ENCODE measurements at places on chromosomes 2 and 18. TPM values are rescaled to one million over a fixed set of nuclear protein-coding genes. Genes with fewer than 3 reads are reported as not detected.

GRCh38 chr2:222433332-222434173 lies 9.2 kb downstream of the SGPP2 start:
- H3K36me3 ChIP-seq: no peaks in the 10 kb centered on the region
- H3K27me3 ChIP-seq: peaks cover 100% of the 10 kb centered on the region
- DNase-seq: peak; percentile 73

GRCh38 chr18:79871026-79871390 lies 73.3 kb downstream of the KCNG2 start:
- no peak overlapping the region for H3K27ac ChIP-seq
- H3K4me3 ChIP-seq: no peak overlapping the region
- no peaks in the 10 kb centered on the region for H3K4me1 ChIP-seq
- no peak for DNase-seq

DNA sequence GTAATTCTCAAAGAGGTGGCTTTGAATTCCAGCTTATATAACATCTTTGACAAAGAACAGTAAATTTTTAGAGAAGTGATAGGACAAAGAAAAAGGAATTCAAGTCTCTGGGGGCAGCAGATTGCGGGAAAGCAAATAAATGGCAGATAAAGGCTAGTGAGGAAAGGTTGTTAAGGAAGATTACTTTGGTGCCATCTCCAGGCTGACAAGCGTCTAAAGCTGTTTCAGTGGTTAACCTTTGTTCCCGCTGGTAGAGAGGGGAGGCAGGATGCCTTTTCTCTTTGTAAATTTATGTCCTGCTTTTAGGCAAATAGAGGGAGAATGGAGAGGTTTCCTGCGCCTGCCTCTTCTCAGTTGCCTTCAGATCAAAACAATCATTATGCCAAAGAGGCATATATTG lies 431.2 kb upstream of the CHST9 start:
- peaks cover 24% of the 10 kb centered on the region for H3K4me1 ChIP-seq
- H3K27ac ChIP-seq: no peak overlapping the region
- no peak overlapping the region for H3K4me3 ChIP-seq
- no peaks in the 10 kb centered on the region for H3K36me3 ChIP-seq
- H3K27me3 ChIP-seq: no peaks in the 10 kb centered on the region
- no peak for DNase-seq

GRCh38 chr2:24892928-24893327 lies 27.1 kb downstream of the ADCY3 start:
- peaks cover 45% of the 10 kb centered on the region for H3K36me3 ChIP-seq
- H3K27me3 ChIP-seq: peaks cover 2% of the 10 kb centered on the region
- no peak overlapping the region for H3K4me3 ChIP-seq
- H3K27ac ChIP-seq: no peak overlapping the region
- DNase-seq: no peak
- H3K4me1 ChIP-seq: no peaks in the 10 kb centered on the region

DNA sequence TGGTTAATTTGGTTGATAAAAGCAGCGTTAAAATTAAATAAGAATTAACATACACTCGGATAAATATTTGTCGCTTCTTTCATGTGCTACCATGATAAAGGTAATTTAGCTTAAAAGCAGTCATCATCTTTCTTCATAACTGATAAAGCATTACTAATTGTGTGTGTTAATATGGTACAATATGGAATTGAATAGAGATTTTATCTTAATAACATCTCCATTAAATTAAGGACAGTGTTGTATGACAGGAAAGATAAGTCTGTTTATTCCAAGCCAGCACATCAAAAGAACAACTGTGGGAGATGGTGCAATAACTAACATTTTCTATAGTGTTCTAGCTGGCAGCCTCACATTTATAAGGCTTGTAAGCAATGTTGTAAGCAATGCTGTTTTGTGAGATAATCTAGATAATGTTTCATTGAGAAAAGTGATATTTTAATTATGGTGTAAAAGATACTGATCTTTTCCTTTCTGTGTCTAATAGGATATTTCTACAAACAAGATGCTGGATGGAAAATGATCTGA lies 64.4 kb upstream of the AFF3 start:
- H3K4me1 ChIP-seq: no peaks in the 10 kb centered on the region
- H3K27ac ChIP-seq: no peak overlapping the region
- DNase-seq: no peak
- H3K27me3 ChIP-seq: no peaks in the 10 kb centered on the region

DNA sequence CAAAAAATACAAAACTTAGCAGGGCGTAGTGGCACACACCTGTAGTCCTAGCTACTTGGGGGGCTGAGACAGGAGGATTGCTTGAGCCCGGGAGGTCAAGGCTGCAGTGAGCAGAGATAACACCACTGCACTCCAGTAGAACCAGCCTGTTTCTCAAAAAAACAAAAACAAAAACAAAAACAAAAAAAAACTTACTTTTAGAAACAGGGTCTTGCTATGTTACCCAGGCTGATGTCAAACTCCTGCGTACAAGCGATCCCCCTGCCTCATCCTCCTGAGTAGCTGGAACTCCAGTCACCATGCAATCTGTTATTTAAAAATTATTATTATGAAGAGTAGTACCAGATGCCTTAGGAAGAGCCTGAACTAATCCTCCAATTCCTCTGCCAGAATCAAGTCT lies 35.0 kb upstream of the GLI2 start:
- H3K4me1 ChIP-seq: peaks cover 57% of the 10 kb centered on the region
- no peak for DNase-seq
- H3K36me3 ChIP-seq: no peaks in the 10 kb centered on the region
- H3K27me3 ChIP-seq: peaks cover 38% of the 10 kb centered on the region

DNA sequence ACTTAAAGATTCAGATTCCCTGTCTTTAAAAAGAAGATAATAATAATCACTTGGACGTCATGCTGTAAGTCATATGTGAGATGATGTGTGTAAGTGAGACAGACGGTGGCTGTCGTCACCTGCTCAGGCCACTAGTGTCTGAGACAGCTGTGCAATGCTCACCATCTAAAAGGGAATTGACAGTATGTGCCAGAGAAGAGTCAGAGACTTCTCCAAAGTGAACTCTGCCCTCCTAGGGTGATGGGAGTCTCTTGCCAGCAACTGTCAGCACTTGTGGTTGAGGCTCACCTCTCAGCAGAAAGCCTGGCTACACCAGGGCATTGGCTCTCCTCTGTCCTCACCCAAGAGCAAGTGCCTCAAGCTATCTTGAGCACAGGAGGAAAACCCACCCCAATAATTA lies 131.6 kb upstream of the DNAJC10 start:
- H3K27me3 ChIP-seq: no peaks in the 10 kb centered on the region
- H3K4me3 ChIP-seq: no peak overlapping the region
- H3K36me3 ChIP-seq: no peaks in the 10 kb centered on the region
- H3K4me1 ChIP-seq: peaks cover 22% of the 10 kb centered on the region
- no peak overlapping the region for H3K27ac ChIP-seq

TSPYL6 gene
- total RNA-seq: not detected

DNA sequence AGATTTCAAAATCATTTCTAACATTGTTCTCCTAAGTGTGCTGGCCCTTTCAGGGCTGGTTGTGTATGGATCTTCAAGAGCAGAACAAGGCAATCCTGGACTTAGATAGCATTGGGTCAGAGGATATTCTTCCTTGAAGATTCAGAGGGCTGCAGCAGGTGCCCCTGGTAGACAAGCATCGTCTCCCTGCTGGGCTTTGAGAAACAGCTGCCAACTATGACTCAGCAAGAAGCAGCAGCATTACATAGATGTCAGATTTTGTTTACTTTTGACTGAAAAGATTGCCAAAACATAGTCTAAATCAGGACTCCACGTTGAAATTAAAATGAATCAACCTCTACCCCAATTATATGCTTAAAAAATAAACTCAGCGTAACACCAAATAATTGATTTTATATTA lies 618.8 kb downstream of the SOCS6 start:
- H3K4me1 ChIP-seq: no peaks in the 10 kb centered on the region
- peaks cover 64% of the 10 kb centered on the region for H3K36me3 ChIP-seq
- H3K4me3 ChIP-seq: no peak overlapping the region
- no peak for DNase-seq
- no peak overlapping the region for H3K27ac ChIP-seq

GRCh38 chr18:62323483-62324180 lies 1.5 kb upstream of the TNFRSF11A start:
- H3K4me1 ChIP-seq: peaks cover 47% of the 10 kb centered on the region
- peak overlapping the region; percentile 72 for H3K4me3 ChIP-seq
- DNase-seq: no peak
- H3K36me3 ChIP-seq: no peaks in the 10 kb centered on the region
- no peak overlapping the region for H3K27ac ChIP-seq

GRCh38 chr18:43054815-43055519 lies 60.5 kb downstream of the RIT2 start:
- no peak for DNase-seq
- no peaks in the 10 kb centered on the region for H3K36me3 ChIP-seq
- no peaks in the 10 kb centered on the region for H3K27me3 ChIP-seq
- no peak overlapping the region for H3K27ac ChIP-seq

SOWAHC gene
- total RNA-seq: 14.5 TPM

C2orf80 gene
- 0.39 TPM for total RNA-seq

DNA sequence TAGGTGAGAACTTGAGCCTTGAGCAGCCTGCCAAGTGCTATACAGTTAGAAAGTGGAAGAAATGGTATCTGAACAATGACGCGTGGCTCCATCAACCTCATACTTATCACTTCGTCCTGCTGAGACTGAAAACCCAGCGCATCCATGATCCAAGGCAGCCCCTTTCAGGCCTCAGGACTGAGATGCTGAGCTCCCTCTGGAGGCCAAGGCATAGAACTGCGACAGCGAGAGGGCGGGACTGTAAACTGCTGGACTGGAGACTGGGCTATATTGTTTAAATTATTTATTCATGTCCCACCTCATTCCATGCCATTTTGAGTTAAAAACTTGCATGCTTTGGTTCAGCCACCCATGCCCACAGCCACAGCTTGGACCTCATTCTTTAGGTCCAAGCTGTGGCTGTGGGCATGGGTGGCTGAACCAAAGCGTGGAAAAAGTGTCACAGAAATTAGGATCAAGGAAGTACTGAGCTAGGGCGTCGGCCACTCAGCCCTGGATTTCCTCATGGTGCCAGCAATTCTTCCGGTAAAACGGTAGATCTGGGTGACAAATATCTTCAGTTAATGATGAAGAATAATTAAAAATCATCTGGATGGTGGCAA lies 195.5 kb downstream of the L3MBTL4 start:
- H3K27me3 ChIP-seq: no peaks in the 10 kb centered on the region
- no peaks in the 10 kb centered on the region for H3K4me1 ChIP-seq
- no peaks in the 10 kb centered on the region for H3K36me3 ChIP-seq
- DNase-seq: peak; percentile 77
- H3K27ac ChIP-seq: no peak overlapping the region

GRCh38 chr2:28071221-28071620 lies 180.7 kb downstream of the BABAM2 start:
- no peak overlapping the region for H3K27ac ChIP-seq
- H3K4me3 ChIP-seq: no peak overlapping the region
- DNase-seq: no peak
- peaks cover 4% of the 10 kb centered on the region for H3K4me1 ChIP-seq

DNA sequence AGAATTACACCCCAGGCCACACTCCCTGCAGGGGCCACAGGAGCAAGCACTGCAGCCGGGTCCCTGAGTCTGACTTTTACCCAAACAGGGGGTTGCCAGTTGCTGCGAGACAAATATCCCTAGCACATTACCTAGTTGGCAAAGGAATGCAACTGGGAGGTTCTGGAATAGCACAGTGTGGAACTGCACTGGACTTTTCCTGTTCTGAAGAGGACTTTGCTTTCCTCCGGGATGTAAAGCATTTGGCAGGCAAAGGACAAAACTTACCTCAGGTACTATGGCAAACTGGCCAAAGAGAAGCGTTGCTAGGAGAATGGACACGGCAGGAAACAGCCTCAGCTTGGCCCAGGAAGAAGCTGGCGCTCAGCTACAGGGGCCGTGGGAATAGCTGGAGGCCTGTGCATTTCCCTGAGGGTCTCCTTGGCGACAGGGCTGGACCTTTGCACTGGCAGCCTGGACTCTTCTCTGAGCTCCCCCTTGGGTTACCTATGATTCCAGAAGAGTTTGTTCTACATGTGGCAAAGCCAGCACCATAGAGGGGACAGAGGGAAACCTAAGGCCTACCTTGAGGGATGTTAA lies 45.0 kb downstream of the BCL11A start:
- H3K4me3 ChIP-seq: no peak overlapping the region
- no peaks in the 10 kb centered on the region for H3K27me3 ChIP-seq
- no peaks in the 10 kb centered on the region for H3K36me3 ChIP-seq
- peak overlapping the region; percentile 45 for H3K27ac ChIP-seq
- H3K4me1 ChIP-seq: peaks cover 94% of the 10 kb centered on the region

MEIS1 gene
- 0.48 TPM for total RNA-seq
